ENCODE measurements at places on chromosomes 13 and 19.

- no peak for DNase-seq
Measured at GRCh38 chr13:93915269-93915809, 564.1 kb downstream of the DCT start.

DNA sequence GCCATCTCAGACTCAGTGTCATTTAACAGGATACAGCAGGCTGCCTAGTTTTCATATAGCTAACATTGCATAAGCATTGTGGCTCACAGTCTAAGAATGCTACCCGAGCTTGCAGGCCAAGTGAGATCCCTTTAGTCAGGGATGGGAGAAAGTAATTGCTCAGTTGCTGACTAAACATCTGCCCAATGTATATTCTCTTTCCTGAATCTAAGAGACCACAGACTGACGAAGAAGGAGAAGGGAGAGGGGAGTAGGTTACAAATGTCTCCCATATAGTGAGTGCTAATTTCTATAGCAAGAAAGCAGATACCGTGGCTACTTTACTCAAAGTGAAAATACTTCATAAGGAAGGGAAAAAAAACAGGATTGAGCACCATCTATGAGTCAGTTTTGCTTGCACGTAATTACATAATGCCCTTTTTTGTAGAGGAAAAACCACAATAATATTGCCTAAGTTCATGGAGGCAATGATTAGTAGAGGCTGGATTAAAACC lies 453.9 kb downstream of the COG6 start:
- DNase-seq, result no peak

DNA sequence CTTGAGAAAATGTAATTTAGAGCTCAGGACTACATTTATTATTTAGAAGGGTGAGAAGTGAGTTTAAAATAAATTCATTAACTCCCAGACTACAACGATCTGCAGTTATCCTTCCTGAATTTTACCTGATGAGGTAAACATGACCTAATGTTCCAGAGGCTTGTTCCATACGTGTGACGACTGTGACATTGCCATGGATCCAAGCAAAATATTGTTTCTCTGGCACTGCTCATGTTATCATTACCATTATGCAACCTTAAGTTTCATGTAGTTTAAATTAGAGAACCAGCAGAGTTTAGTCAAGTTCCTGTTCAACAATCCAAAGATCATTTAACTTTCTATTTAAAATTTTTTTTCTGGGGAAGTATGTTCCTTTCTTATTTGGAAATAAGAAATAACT lies 279.6 kb downstream of the KLF5 start:
- DNase-seq, result no peak

DNA sequence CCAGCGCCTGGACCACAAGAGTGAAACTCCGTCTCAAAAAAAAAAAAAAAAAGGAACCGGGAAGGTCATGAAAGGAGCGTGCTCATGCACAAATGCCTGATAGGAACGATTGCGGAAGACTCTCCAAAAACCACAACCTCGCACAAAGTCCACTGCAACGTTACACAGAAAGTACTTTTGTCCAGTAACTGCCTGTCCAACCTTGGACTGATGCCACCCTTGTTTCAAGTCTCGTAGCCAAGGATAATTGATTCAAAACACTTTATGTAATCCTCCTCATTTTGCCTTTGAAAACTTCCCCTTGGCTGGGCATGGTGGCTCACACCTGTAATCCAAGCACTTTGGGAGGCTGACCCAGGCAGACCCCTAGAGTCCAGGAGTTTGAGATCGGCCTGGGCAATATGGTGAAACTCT lies 13.7 kb downstream of the LGALS7 start:
- DNase-seq, result no peak

DNA sequence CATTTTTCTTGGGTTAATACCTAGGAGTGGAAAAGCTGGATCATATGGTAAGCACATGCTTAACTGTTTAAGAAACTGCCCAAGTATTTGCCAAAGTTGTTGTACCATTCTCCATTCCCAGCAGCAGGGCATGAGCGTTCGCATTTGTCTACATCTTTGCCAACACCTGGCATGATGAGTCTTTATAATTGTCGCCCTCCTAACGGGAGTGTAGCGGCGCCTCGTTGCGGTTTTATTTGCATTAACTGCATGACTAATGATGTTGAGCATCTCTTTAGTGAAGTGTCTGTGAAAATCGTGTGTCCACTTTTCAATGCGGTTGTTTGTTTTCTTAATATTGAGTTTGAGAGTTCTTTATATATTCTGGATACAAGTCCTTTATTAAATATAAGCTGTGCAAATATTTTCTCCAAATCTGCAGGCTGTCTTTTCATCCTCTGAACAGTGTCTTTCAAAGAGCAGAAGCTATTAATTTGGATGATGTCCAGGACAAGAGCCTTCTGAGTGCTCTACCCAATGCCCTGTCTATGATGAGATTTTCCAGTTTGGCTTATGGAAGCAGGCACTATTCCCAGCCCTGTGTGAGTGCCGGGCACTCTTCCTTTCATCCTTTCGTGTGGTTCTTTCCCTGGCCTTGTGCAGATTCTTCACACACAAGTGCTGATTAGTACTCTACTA lies 202.0 kb downstream of the FOXO1 start:
- peak; percentile 56 for DNase-seq

- DNase-seq, result no peak
Measured at GRCh38 chr19:35558400-35559280, 4.8 kb downstream of the ATP4A start.

- DNase-seq, result no peak
Measured at GRCh38 chr13:35849256-35849644, 281.9 kb downstream of the DCLK1 start.

DNA sequence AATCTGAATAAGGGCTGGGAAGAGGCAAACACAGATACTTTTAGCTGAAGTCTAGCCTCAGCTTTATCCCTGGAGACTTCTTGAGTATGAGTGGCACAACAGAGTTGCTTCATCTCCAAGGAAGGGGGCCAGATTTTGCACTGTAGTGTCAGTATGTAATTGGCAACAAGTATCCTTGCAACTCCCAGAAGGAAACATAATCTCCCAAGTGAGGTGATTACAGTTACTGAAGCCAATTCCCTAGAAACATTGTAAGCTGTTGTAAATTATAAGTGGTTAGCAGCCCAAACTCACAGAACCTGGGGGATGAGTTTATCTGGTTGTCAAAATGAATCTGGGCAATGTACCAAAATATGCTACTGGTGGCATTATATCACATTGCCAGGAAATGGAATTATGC lies 2065.7 kb upstream of the PCDH20 start:
- no peak for DNase-seq

- DNase-seq, result no peak
Measured at GRCh38 chr19:12379732-12380443, 14.4 kb upstream of the ZNF442 start.

GRCh38 chr13:113520571-113520970 lies 30.1 kb upstream of the DCUN1D2 start:
- no peak for DNase-seq

DNA sequence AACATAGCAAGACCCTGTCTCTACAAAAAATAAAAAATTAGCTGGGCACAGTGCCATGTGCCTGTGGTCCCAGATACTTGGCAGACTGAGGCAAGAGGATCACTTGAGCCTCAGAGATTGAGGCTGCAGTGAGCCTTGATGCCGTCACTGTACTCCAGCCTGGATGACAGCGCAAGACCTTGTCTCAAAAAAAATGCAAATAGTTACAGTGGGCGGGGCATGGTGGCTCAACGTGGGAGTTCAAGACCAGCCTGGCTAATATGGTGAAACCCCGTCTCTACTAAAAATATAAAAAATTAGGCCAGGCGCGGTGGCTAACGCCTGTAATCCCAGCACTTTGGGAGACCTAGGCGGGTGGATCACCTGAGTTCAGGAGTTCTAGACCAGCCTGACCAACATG lies 8.5 kb downstream of the PGLS start:
- DNase-seq, result peak; percentile 7

Measured in NCI-H2029 (cell line).